GM12891 (cell line): ENCODE measurements at places on chromosomes 3 and 15.
A peak's percentile ranks its signal among the peaks of the same experiment; 100 is the strongest.

GRCh38 chr3:110710603-110711002 is 361.0 kb upstream of the NECTIN3 start:
- DNase-seq = no peak

GRCh38 chr3:11437506-11437905 is 165.3 kb downstream of the ATG7 start:
- DNase-seq = no peak

DNA sequence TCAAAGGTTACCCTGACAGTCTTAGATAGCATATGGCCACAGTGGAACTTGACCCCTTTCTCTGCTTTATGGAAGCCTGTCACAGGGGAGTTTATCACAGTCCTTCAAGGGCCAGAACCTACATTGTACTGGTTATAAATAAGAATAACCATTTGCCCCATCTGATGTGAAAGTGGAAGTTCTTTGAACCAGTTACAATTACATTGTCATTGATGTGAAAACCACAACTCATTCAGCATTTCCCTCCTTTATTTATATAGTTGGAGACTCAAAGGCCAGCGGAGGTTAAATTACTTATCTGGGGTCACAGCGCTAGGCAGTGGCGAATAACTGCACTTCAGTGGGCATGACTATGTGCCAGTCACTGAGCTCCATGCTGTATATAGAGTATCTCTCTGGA is 60.5 kb upstream of the TBC1D5 start:
- no peak for DNase-seq

- no peak for DNase-seq
These were observed 734.0 kb upstream of the NR2F2 start for GRCh38 chr15:95596496-95596895.

GRCh38 chr15:52567871-52568600 is 794 bp downstream of the ARPP19 start:
- no peak for DNase-seq

DNA sequence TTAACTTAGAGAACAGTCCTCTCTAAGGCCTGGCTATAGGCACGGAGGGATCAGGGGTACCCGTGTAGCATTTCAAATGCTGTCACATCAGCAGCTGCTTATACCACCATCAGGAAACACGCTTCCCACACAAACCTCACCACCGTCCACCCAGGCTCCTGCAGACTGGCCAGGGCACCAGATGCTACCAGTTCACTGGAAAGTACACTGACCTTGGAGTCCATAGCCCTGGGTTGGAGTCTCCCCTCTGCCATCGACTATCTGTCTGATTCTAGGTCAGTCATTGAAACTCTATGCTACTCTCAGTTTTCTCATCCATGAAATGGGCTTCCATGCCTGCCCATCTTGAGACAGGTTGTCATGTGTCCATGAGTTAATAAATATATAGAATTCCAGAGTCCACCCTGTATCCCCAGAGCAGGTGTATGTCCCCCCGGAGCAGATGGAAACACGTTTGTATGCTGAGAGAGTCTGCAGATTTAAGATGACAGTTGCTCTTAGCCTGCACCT is 156.0 kb upstream of the SMAD3 start:
- DNase-seq = no peak

- DNase-seq = peak; percentile 32
These were observed 640 bp downstream of the MB21D2 start for GRCh38 chr3:192917028-192917403.

DNA sequence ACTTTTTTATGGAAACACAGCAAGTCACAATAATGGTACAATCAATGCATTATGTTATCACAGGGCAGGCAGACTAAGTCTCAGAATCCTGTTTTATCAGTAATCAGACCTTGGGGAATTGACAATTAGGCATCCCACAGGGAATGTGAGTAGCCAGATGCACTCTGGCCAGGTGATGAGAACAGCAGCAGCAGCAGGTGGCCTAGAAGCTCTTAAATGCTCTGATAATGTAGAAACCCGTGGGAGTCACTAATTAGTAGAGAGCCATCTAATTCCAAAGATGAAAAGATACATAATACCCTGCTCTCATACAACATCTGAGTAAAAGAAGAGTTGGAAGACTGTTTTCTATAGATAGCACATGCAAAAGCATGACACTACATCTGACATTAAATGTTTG is 12.6 kb downstream of the CEP152 start:
- no peak for DNase-seq

GRCh38 chr3:66993082-66993481 is 5.0 kb upstream of the KBTBD8 start:
- no peak for DNase-seq

DNA sequence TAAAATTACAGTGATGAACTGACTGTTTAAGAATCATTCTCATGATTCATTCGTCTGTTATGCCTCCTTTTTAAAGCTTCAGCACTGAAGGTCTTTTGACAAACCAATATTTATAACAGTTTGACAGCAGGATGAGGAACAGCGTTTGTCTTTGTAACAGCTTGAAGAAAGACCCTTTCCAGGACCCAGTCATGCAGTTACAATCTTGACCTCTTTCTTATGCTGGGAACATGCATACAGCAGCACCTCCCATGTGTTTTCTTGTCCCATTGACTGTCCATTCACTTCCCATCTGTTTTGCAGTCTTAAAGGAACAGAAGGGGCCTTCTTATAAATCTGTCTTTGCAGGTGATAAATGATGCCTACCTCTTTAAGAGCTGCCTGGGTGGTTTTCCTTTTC is 87.2 kb downstream of the OPA1 start:
- no peak for DNase-seq

DNA sequence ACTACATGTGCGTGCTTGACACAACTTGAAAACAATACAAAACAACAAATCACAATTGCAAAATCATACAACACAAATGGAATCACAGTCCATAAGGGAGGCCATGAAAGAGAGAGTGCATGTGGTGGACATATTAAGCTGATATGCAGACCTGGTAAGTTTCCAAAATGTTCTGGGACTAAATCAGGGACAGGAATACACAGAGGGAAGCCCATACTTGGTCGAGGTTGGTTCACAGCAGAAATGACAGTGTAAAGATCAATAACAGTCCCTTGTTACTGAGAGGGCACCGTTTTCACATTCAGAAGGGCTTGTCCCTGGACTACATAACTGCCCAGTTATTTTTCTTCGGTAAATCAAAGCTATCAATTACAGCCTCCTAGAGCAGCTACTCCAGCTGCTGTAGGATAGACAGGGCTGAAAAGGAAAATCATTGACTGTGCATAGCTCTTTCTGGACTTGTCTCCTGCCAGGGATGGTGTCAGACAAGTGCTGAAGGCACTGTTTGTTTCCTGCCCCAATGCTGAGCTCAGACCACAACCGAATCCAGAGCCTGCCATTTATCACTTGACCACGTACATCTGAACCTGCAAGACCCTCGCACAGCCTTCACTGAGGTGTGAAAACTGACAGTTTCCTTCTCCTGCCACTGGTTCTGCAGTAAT is 79.5 kb upstream of the KCNMB2 start:
- DNase-seq = no peak

- no peak for DNase-seq
These were observed 19.9 kb downstream of the SMAD3 start for GRCh38 chr15:67085237-67085817.

GRCh38 chr3:45551214-45552010 is 43.1 kb upstream of the LIMD1 start:
- no peak for DNase-seq

DNA sequence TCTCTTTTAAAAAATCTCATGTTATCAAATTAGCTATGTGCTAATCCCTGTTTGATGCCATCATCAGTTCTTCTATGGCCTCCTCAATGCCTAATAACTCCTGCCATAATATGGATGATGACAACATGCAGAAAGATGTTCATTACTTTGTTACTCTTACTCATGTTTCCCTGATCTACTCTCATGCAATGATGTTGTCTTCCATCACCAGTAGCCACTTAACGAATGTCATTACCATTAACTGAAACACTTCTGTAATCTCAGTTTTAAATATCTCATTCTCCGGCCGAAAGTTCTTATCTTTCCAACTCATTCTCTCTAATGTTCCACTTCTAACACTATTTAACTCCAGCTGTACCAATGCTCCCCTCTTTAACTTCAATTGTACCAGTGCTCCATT is 1187.7 kb downstream of the OTOL1 start:
- no peak for DNase-seq

DNA sequence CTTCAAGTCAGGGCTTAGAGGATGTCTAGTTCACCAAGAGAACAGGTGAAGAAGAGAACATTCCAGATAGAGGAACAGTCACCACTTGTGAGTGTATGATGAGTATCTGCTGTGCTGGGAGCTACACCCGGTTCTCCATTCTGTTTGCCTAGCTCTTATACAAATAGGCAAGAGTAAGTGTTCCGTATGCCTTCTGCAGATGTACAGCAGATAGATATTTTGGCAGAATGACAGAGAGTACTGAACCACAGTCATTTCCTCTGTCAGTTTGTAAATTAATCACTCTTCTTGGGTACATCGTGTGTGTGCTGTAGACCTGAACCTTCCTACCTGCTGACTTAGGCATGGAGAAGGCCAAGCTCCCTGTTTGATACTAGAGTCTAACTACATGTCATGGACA is 108.3 kb upstream of the CTDSPL start:
- DNase-seq = no peak

DNA sequence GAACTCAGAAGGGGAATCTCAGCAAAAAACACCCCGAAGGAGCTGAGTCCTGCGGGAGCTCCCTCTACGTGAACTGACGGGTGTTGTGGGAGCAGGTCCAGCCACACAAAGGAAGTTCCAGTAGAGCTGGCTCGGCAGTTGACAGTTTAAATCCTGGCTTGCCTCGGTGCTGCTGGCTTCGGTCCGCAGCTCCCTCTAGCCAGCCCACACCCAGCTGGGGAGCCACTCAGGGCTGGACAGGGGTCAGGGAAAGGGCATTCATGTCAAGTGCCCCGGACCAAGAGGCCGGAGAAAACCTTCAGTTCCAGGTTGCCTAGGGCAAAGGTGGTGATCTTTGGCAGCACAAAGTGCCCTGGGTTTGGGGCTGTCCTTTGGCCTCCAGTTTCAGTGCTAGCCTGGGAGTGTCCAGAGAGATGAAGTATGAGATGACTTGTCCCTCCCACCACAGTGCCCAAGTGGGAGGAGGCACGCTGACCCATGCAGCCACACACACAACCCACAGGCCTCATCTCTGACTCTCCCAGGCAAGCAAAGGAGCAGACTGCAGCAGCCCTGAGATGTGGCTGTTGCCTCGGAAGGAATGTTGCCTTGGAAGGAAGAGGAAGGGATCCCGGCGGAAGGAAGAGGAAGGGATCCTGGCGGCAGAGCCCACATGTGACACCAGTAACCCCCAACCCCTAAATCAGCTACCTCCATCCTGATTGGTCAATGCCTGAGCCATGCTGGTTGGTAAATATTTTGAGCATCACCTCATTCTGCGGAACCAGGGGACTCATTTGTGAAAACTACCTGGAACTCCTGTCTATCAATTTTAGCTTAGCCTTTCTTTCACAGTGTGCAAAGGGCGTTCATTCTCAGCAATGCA is 13.9 kb upstream of the ANPEP start:
- no peak for DNase-seq
